ENCODE measurements at places on chromosomes 6 and 20. TPM values are rescaled to one million over a fixed set of nuclear protein-coding genes. Genes with fewer than 3 reads are reported as not detected.

GRCh38 chr20:41330941-41331340, 9.7 kb upstream of the LPIN3 start:
- no peak overlapping the region for H3K27ac ChIP-seq
- no peak overlapping the region for H3K4me3 ChIP-seq
- H3K36me3 ChIP-seq = no peaks in the 10 kb centered on the region
- DNase-seq = no peak
- no peaks in the 10 kb centered on the region for H3K27me3 ChIP-seq

Gene IL17A
- not detected for total RNA-seq

GRCh38 chr6:5130135-5130866, 45.2 kb downstream of the PPP1R3G start:
- peaks cover 58% of the 10 kb centered on the region for H3K4me1 ChIP-seq
- H3K4me3 ChIP-seq = no peak overlapping the region
- H3K36me3 ChIP-seq = no peaks in the 10 kb centered on the region
- no peak for DNase-seq
- peak overlapping the region; percentile 76 for H3K27ac ChIP-seq
- no peaks in the 10 kb centered on the region for H3K27me3 ChIP-seq

DNA sequence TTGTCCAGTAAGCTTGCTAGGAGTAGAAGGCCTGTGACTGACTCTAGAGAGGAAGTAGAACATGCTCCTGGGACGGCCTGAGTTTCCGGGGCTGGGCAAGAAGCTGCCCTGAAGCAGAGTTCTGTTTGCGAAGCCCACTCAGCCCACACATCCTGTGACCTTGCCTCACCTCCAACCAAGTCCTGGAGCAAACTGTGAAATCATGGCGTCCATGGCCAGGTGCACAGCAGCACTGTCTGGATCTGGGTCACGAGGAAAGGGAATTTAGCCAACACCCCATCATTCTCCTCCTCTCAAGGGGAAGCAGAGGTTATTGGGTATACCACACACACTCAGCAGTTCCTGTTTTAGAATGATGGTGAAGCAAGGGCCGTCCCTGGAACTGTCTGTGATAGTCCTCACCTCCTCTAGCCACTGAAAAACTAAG, 87.5 kb downstream of the CRYBG1 start:
- no peaks in the 10 kb centered on the region for H3K36me3 ChIP-seq
- no peak for DNase-seq
- H3K27ac ChIP-seq = no peak overlapping the region
- no peak overlapping the region for H3K4me3 ChIP-seq

DNA sequence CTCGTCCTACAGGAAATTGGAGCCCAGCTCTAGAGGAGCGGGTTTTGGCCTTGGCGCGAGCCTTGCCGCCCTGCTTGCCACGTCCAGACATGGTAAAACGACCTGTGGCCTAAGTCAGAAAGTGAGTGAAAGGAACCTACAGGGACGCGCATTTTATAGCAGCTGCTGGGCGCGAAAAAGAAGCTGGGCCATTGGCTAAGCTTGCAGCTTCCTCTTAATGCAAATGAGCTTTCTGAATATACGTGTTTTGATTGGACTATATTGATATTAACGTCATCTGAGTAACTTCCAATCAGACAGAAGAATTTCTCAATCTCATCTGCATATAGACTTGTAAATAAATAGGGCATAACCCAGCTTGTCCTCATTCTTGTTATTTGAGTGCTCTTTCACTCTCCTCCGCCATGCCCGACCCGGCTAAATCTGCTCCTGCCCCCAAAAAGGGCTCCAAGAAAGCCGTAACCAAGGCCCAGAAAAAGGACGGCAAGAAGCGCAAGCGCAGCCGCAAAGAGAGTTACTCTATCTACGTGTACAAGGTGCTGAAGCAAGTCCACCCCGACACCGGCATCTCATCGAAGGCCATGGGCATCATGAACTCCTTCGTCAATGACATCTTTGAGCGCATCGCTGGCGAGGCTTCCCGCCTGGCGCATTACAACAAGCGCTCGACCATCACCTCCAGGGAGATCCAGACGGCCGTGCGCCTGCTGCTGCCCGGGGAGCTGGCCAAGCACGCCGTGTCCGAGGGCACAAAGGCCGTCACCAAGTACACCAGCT, 18.9 kb downstream of the OR2B2 start:
- peaks cover 42% of the 10 kb centered on the region for H3K4me1 ChIP-seq
- no peaks in the 10 kb centered on the region for H3K27me3 ChIP-seq
- peak overlapping the region; percentile 99 for H3K27ac ChIP-seq
- peak; percentile 91 for DNase-seq
- H3K36me3 ChIP-seq = peaks cover 8% of the 10 kb centered on the region

DNA sequence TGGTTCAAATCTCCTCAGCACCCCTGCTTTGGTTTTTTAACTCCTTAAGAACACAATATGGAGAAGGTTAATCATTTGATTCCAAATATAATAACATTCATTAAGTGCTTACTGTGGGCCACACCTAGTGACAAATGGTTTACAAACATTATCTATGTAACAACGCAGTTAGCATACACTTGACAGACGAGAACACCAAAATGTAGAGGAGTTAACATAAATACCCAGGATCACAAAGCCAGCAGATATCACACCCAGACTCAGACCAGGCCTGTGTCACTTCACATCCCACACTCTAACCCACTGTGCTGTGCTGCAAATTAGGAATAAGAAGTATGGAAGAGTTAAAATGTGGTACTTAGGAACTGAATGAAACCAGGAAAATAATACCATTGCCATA, 82.9 kb downstream of the AGPAT4 start:
- no peak overlapping the region for H3K27ac ChIP-seq
- no peak overlapping the region for H3K4me3 ChIP-seq
- no peak for DNase-seq
- H3K27me3 ChIP-seq = no peaks in the 10 kb centered on the region
- H3K4me1 ChIP-seq = no peaks in the 10 kb centered on the region

- H3K27ac ChIP-seq = no peak overlapping the region
- H3K4me1 ChIP-seq = peaks cover 11% of the 10 kb centered on the region
- no peak overlapping the region for H3K4me3 ChIP-seq
- no peaks in the 10 kb centered on the region for H3K27me3 ChIP-seq
Measured at GRCh38 chr20:7703551-7703961, 236.7 kb downstream of the HAO1 start.

GRCh38 chr6:39153766-39154397, 38.9 kb upstream of the SAYSD1 start:
- H3K27me3 ChIP-seq = no peaks in the 10 kb centered on the region
- no peak overlapping the region for H3K27ac ChIP-seq
- no peak for DNase-seq
- no peak overlapping the region for H3K4me3 ChIP-seq
- H3K4me1 ChIP-seq = peaks cover 6% of the 10 kb centered on the region

- no peak overlapping the region for H3K27ac ChIP-seq
- H3K36me3 ChIP-seq = no peaks in the 10 kb centered on the region
- DNase-seq = no peak
- no peaks in the 10 kb centered on the region for H3K4me1 ChIP-seq
- no peak overlapping the region for H3K4me3 ChIP-seq
- no peaks in the 10 kb centered on the region for H3K27me3 ChIP-seq
Measured at GRCh38 chr6:90947184-90948064, 360.6 kb upstream of the MAP3K7 start.

DNA sequence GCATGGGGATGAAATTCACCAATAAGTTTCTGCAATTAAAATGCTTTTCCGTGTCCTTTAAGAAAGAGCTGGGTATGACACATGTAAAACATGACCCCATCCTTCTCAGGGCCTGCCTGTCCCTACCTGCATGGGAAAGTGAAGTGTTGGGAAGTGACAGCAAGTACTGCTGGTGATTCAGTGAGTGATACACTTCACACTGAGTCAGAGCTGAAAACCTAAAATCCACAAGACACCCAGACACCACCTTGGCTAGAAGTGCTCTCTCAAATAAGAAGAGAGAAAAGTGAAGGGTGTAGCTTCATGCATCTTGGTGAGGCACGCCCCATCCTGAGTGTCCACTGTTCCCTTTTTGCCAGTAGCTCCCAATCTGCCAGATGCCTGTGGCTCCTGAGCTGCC, 3.3 kb downstream of the RAB22A start:
- peaks cover 15% of the 10 kb centered on the region for H3K4me1 ChIP-seq
- no peak overlapping the region for H3K27ac ChIP-seq
- H3K36me3 ChIP-seq = peaks cover 32% of the 10 kb centered on the region
- H3K27me3 ChIP-seq = no peaks in the 10 kb centered on the region
- no peak overlapping the region for H3K4me3 ChIP-seq

GRCh38 chr20:10319855-10320254, 101.2 kb downstream of the SNAP25 start:
- H3K4me1 ChIP-seq = peaks cover 18% of the 10 kb centered on the region
- peaks cover 16% of the 10 kb centered on the region for H3K36me3 ChIP-seq
- no peak overlapping the region for H3K27ac ChIP-seq
- no peak for DNase-seq
- H3K27me3 ChIP-seq = no peaks in the 10 kb centered on the region

Gene MRPS18B
- 57.6 TPM for total RNA-seq

Gene NHSL1
- total RNA-seq = 23.1 TPM
